ENCODE measurements at places on chromosomes 13 and 19.

GRCh38 chr19:45409557-45409920 lies 3.1 kb downstream of the POLR1G start:
- DNase-seq = no peak

DNA sequence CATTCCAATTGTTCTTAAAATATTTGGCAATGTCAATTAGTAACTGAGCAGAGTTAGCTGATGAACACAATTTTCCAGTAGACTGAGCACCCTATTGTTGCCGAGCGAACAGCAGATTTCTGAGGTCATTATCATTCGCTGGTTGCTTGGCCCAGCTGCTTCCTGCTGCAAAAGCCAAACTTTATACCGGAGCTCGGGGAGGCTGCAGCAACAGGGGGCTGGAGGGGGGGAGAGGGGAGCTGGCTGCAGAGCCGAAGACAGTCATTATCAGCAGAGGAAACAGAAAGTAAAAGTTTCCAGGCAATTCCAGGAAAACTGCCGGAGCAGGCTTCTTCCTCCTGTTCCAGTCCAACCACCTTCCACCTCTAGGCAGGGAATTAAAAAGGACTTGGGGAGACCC lies 77.9 kb downstream of the ZNF536 start:
- no peak for DNase-seq

GRCh38 chr13:78022164-78022877 lies 103.7 kb upstream of the EDNRB start:
- DNase-seq = no peak

GRCh38 chr19:41588497-41589209 lies 12.7 kb downstream of the CEACAM21 start:
- DNase-seq = peak; percentile 69

DNA sequence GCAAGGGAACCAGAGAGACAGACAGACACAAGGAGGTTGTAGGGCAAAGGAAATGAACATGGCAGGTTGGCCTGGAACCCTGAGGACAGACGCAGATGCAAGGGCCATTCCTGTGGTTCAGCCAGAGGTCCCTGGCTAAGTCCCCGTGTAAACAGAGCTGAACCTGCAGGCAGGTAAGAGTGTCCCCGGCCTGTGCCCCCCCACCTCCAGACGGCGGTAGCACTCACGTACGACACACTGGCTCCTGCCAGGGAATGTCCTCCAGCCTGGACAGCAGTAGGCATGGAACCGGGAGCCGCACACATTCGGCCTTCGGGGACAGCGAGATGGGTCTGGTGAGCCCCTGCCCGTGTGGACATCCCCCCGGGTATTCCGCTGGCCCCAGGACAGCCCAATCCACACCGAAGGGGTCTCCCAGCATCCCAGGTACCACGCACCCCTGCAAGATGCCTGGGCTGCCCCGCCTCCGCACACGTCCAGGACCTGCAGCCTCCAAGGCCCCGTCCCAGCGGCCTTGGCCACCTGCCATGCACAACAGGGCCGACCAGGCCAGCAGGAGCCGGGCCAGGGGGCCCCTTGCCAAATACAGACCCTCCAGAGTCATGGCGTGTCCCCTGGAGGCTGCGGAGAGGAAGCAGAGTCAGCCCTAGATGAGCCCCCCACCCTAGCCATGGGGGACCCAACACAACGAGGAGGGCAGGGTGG lies 2.4 kb downstream of the FBN3 start:
- DNase-seq = no peak

DNA sequence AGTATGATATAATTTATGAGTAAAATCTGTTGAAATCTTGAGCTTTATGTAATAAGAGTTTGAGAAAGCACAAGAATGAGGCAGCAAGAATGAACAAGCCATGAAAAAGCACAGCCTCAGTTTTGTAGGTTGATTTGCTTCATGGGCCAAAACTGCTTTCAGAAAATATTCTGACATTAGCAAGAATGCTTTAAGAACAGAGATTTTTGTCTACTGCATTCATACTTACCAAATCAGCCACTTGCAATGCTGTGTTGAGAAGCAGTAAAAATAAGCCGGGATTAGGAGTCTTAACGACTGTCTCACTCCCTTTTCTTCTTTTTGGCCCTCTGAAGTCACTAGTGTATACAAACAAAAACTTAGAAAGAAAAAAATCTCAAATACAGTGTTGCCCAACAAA lies 114.5 kb downstream of the POSTN start:
- no peak for DNase-seq

DNA sequence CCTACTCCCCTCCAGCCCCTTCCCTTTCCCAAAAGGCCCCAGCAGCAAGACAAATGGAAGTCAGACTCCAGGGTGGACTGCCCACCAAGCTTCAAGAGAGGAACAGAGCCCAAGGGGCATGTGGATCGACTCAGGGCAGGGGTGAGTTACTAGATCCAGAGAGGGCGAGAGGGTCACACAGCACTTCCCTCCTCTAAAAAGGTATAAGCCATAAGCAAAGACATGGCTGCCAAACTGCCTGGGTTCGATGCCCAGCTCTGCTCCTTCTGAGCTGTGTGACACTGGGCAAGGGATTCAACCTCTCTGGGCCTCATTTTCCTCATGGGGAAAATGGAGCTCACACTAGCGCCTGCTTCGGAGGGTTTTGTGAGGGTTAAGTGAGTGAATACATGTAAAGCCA lies 3.8 kb downstream of the PPP1R14A start:
- no peak for DNase-seq

GRCh38 chr13:49536144-49536873 lies 40.6 kb downstream of the PHF11 start:
- no peak for DNase-seq

- no peak for DNase-seq
These were observed 108.5 kb upstream of the GPC6 start for GRCh38 chr13:93118081-93118615.

- DNase-seq = no peak
These were observed 3.0 kb downstream of the MARK4 start for GRCh38 chr19:45254044-45254531.

DNA sequence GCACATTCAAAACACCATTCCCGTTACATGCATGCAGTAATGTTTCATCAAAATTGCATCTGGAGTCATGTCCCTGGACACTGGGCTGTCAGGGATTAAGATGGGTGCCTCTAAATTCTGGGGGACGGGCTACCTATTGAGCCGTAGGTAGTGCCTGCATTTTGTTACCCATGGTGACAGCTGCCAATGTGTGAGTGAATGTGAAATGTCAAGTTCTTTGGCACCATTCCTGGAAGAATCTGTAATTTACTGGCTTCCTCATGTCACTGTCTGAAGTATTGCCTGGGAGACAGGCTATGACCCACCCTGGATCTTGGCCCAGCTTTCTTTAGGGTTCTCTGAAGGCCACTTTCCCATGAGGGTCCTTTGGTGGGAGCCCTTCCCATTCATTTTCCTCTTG lies 266.1 kb downstream of the TSHZ3 start:
- DNase-seq = no peak

DNA sequence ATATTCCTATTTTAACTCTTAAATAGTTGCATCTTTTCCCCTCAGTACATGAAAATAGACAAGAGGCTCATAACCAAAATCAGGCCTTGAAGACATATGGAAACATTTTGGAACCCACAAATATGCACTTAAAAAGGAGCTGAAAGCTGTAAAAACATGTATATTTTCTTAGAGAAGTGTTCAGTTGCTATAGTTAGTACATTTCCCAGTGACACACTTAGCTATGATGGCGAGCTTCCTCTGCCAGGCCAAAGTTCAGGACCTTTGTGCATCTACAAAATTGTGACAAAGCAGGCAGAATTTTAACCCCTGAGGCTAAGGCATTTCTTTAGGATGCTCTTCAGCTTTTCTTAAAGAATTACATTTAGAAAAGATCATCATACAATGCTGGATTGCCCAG lies 54.5 kb downstream of the RCBTB2 start:
- DNase-seq = no peak

- DNase-seq = no peak
These were observed 73.0 kb upstream of the OXGR1 start for GRCh38 chr13:97067017-97067895.

DNA sequence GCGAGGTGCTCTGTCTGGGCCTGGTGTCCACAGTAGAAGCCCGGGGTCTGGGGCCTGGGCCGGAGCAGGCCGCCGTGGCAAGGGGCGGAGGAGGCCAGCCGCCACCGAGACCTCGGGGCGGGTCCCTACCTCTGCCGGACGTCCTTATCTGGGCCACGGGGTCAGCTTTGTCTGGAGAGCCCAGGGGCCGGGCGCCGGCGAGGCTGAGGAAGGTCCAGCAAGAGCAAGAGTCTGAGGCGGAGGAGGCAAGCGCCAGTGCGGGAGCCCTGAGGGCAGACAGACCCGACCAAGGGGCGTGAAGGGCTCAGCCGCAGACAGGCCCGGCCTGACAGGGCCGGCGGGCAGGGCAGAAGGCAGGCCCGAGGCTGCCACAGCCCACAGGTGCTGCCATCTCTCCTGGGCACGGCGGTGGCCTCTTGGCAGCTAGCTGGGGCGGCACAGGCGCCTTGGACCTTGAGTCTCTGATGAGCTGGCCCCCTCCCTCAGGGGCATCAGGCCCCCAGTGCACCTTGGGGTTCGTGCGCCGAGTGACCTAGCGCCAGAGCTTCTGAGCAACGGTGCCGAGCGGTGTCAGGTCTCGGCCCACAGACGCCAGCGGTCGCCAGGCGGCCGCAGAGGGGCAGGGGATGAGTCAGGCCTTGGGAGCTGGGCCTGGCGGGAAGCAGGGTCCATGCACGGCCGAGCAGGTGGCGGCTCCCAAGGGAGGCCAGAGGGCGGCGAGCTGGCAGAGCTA lies 19.1 kb upstream of the AKAP8 start:
- DNase-seq = no peak

DNA sequence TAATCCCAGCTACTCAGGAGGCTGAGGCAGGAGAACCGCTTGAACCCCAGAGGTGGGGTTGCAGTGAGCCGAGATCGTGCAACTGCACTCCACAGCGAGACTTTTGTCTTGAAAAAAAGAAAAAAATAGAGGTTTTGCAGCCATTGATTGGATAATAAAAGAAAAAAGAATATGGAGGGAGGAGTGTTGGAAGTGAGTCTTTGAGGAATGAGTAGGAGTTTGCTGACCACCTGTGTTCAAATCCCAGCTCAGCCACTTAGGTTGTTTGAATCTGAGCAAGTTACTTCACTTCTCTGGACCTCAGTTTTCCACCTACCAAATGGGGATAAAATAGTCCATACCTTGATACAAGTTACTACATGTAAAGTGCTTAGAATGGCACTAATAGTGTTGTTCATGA lies 6.2 kb downstream of the NRTN start:
- DNase-seq = no peak

- no peak for DNase-seq
These were observed 1.3 kb upstream of the IRF2BP1 start for GRCh38 chr19:45887200-45887710.

- no peak for DNase-seq
These were observed 3.5 kb downstream of the AKT2 start for GRCh38 chr19:40281381-40282208.

GRCh38 chr13:105814902-105815250 lies 720.6 kb downstream of the EFNB2 start:
- DNase-seq = no peak

DNA sequence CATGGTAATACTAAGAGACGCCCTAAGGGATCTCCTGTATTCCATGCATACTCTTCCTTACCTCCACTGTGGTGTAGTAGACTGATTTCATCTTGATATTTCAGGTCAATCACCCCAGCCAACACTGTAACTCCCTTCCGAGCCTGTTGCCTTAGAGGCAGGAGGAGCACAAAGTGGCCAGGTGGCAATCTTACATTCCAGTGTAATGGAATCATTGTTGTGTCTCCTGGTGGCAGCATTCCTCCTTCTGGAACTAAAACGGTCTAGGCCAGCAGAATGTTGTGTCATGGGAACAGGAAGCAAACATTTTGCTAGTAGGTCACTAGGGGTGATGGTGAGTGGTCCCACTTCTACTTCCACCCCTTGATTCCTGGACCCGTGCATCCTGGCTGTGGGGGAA lies 405.7 kb upstream of the SLC10A2 start:
- DNase-seq = no peak

- DNase-seq = no peak
These were observed 27.2 kb downstream of the PBX4 start for GRCh38 chr19:19591133-19591825.

GRCh38 chr19:40221858-40222619 lies 3.9 kb upstream of the TTC9B start:
- DNase-seq = no peak

DNA sequence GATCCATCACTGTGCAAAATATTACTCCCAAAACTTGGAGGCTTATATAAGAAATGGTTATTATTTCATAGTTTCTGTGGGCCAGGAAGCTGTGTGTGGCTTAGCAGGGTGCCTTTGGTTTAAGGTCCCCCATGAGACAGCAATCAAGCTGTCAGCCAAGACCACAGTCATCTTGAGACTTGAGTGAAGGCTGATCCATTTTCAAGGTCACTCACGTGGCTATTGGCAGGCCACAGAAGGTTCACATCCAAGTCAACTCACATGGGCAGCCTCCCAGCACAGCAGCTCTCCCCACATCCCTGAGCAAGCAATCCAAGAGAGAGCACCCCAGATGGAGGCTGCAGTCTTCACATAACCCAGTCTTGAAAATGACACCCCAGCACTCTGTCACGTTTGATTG lies 537.4 kb downstream of the MYO16 start:
- DNase-seq = no peak

DNA sequence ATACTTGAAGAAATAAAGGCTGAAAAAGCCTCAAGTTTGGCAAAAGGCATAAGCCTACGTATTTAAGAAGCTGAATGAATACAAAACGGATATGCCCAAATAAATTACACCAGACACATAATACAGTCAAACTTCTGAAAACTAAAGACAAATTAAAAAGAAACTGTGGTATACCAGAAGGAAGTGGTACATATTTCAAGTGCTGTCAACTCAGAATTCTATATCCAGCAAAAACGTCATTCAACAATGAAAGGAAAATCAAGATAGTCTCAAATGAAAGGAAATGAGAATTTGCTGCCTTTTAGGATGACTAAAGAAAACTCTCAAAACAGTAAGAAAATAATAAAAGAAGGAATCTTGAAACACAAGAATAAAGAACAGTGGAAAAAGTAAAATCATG lies 69.5 kb downstream of the POLR1D start:
- DNase-seq = no peak

DNA sequence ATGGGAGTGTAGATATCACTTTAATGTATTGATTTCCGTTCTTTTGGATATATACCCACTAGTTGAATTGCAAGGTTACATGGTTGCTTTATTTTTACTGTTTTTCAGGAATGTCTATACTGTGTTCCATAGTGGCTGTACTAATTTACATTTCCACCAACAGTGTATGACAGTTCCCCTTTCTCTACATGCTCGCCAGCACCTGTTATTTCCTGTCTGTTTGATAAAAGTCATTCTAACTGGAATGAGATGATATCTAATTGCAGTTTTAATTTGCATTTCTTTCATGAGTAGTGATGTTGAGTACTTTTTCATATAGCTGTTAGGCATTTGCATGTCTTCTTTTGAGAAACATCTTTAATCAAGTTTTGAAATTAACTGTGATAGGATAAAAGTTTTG lies 818.6 kb downstream of the SLITRK6 start:
- DNase-seq = no peak

Data from vagina (tissue), 2 donors.